ENCODE measurements at places on chromosomes 1 and 21. TPM values are rescaled to one million over a fixed set of nuclear protein-coding genes. Genes with fewer than 3 reads are reported as not detected.

Gene CYP4Z1
- not detected for total RNA-seq

Gene GNAT2
- total RNA-seq = not detected

Gene ACKR1
- total RNA-seq = 0.10 TPM

Gene CYP4A11
- total RNA-seq = not detected

Gene OR6N1
- not detected for total RNA-seq

Gene ITLN2
- not detected for total RNA-seq

Gene WNT4
- total RNA-seq = 1.4 TPM

Gene SLAMF6
- total RNA-seq = not detected
